Chondrocyte (in vitro differentiated cells): ENCODE measurements at places on chromosomes 12 and 14. TPM values are rescaled to one million over a fixed set of nuclear protein-coding genes. Genes with fewer than 3 reads are reported as not detected.

Gene BLTP3B
- 13.7 to 18.7 TPM (median 13.9 TPM) in 3 replicates for total RNA-seq

DNA sequence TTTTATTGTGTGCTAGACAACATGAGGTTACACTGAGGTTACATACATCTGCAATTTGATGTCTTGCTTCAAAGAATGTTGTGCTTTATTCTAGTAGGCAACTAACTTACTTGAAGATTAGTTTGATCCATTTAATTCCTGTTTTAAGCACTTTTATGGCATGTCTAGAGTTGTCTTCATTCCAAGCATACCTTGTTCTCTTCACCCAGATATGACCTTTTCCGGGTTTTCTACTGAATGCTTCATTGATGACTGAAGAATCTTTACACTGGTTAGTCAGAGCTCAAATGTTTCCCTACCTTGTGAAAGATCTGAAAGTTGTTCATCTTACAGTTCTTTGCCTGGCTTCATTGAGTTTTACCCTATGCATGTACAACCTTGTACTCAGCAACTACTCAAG, 274.0 kb upstream of the KITLG start:
- DNase-seq = no peak

- DNase-seq = no peak
These were observed 2.3 kb downstream of the ARHGEF25 start for GRCh38 chr12:57613427-57614109.

DNA sequence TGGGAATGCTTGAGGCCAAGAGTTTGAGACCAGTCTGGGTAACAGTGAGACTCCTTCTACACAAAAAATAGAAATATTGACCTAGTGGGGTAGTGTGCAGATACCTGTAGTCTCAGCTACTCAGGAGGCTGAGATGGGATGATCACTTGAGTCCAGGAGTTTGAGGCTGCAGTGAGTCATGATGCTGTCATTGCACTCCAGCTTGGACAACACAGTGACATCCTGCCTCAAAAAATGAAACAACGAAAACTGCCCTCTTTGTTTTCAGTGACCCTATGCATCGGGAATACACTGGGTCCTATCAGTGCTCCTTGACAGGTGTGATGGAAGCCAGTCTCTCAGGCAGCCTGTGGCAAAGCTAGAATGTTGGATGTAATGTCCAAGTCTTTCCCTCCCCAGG, 311.5 kb upstream of the OR4E1 start:
- no peak for DNase-seq

DNA sequence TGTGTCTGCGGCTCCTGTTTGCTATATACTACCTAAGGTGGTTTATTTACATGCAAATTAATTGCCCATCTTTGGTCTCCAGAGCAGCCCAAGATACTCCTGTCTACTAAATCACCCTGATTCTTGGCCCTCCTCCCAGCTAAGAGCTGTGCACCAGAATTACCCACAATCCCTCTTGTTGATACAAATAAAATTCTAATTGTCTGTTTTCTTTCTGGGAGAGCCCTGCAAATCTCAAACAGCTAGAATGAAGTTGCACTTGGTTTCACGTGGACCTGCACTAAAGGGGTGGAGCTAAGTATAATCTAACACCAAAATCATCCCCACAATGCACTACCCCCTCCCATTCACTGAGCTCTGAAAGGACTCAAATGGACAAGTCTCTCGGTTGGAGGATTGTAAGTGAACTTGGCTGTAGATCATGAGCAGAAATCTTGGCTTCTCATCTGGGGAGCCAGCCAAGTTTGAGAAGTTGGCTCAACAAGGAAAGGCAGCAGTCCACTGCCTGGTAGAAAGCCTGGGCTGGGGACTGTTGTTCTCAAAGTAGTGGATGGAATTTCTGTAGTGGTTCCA, 6.6 kb downstream of the MAX start:
- no peak for DNase-seq

DNA sequence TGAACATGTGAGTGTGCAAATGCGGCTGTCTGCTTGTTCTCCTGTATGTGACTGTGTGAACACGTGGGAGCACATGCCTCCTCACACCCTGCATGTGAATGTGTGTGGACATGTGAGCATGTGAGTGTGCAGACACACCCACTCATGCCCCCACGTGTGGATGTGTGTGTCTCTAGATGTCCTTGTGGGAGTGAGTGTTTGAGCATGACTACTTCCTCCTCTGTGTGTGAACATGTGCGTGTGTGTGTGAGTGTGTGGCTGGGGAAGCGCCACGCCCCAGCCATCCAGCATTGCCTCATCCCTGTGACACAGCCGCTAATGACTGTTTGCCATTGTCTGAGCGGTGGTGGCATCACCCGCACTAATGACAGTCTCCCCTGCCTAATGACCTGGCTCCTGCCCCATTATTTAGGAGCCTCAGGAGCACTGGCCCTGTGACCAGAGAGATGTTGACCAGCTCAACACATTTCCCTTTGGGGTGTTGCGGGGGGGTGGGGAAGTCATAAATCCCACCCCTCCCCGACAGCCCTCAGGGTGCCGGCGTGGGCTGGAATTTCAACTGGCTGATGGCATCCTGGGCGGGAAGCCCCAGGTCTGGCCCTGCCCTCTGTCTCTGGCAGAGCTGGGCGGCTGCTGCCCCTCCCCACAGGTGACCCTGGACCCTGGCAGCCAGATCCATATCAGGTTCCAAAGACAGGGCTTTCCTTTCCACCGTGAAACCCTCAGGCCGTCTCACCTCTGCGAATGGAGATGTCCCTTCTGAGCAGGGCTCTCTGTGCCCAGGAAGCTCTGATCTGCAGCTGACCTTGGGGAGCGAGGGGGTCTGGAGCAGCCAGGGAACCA, 11.5 kb upstream of the KRT80 start:
- peak; percentile 68 for DNase-seq

- DNase-seq = no peak
These were observed 13.8 kb downstream of the NFKBIA start for GRCh38 chr14:35390577-35391387.

DNA sequence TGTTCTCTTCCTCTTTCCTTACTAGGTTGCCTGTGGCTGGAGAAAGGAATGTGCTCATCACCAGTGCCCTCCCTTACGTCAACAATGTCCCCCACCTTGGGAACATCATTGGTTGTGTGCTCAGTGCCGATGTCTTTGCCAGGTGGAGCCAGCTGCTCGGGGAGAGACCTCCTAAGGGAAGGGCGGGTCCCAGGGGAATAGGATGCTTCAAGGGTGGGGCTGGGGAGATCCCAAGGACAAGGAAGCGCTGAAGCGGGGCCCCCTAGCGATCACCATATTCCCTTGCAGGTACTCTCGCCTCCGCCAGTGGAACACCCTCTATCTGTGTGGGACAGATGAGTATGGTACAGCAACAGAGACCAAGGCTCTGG, 10.2 kb downstream of the MARS1 start:
- peak; percentile 59 for DNase-seq

GRCh38 chr12:106303202-106303820, 778 bp downstream of the TCP11L2 start:
- DNase-seq = peak; percentile 88
